ENCODE measurements at places on chromosomes 12 and 14.

DNA sequence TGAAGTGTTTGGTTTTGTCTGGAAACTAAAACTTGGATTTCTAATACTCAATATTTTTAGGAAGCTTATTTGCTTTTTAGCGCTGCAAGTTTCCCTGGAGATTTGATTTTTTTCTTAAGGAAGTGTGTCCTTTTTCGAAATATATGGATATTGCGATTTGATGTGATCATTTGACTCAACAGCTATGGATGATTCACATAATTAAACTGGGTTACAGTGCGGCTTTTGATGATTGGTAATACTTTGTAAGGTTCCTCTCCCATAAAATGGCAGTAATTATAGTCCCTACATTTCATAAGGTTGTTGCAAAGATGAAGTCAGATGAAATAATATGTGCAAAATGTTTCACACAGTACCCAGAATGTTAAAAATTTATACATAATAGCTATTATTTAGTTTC, 13.1 kb downstream of the LDHB start:
- no peak for DNase-seq

DNA sequence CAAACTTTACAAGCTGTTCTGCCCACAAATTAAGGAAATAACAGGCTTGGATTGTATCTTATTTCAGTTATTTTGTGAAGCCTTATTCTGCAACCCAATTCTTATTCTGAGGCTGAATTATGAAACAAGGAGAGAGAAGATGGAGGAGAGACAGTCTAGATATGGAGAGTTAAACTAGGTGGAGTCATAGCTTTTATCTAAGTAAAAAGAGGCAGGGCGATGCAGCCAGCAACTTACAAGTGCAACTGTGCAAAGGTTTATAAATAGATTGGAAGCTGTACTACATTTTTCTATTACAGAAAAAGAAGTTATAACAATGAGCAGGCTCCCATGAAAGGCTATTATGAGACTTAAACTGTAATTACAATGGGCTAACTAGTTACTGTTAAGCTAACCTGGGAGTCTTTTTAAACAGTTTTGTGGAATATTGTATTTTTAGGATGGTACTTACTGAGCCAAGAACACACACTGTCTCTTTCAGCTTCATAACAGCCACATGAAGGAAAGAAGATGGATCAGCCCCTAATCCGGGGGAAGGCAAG, 22.4 kb downstream of the NID2 start:
- DNase-seq, result no peak

DNA sequence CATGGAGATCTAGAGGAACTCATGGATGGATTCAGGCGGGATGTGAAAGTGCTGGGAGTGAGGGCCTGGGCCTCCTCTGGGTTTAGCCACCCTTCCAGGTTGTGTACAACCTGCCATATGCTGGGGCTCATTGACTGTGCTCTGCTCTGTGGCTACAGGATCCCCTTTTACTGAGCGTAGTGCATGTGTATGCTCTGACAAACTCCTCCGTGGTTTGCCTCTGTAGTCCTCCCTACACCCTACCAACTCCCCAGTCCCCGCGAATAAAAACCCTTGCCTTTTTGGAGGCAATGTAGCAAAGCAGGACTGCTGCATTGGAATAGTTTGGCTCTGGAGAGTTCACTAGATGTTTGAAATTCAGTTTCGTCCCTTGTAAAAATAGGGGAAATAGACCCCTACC, 17.4 kb downstream of the JDP2 start:
- no peak for DNase-seq

DNA sequence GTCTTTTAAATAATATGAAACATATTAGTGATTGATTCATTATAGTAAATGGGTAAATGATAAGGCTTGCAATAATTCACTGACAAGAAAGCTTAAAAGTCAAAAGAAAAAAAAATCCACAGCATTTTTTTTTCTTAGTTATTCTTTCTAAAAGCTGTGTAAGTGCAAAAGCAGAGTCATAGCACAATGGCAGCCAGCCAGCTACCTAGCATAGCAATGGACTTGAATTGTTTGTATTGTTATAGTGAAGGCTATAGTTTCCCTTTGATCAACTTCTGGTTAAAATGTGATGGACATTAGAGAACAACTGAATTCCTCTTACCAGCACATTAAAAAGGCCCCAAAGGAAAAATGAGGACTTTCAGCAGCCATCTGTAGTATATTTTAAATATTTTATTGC, 232.1 kb downstream of the NAV3 start:
- DNase-seq, result no peak

DNA sequence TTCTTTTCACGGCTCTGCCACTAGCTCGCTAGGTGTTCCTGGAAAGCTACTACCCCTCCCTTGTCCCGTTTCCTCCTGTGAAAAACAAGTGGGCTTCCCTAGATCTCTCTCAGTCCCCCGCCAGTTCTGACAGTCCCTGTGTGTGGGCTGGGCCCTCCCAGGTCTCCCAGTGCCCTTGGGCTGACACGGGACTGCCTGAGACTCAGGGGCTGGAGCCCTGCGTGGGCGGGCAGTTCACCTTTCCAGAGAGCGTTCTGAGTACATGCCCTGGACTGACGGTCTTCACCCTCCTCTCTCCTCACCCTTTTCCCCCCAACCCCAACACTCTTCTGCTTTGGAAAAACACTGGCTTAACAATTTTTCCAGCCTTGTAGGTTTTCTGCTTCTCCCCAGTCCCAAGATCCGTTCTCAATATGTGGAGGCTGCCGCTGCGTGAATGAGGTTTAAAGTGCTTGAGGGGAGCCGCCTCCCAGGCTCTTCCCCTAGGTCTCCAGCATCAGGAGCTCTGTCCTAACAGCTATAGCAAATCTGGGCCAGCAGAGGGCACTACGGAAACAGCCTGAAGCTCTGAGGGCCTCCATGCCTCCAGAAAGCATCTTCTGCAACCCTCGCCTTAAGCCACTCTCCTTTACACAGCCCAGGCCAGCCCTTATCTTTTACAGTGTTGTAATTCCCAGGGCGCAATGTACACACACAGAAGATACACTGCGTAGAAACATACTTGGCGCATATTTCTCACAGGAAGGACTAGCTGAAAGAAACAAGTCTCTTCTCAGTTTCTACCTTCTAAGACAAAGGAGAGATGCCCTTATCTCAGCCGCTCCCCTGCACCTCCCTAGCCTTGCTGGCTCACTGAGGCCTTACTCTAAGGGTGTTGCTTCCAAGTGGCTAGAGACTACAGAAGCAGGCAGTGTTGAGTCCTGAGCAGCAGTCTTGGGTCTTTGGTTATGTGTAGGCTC, 10.4 kb upstream of the DCD start:
- DNase-seq, result no peak

GRCh38 chr12:105204916-105205315, 31.1 kb downstream of the APPL2 start:
- no peak for DNase-seq

GRCh38 chr12:58647495-58647894, 272.8 kb downstream of the LRIG3 start:
- no peak for DNase-seq

- DNase-seq, result no peak
Observed at GRCh38 chr12:50326590-50327284, 43.4 kb upstream of the LIMA1 start.

GRCh38 chr14:98138666-98139065, 1133.3 kb downstream of the BCL11B start:
- no peak for DNase-seq

- DNase-seq, result peak; percentile 69
Observed at GRCh38 chr14:21917699-21918436, 244.2 kb upstream of the OR4E1 start.

DNA sequence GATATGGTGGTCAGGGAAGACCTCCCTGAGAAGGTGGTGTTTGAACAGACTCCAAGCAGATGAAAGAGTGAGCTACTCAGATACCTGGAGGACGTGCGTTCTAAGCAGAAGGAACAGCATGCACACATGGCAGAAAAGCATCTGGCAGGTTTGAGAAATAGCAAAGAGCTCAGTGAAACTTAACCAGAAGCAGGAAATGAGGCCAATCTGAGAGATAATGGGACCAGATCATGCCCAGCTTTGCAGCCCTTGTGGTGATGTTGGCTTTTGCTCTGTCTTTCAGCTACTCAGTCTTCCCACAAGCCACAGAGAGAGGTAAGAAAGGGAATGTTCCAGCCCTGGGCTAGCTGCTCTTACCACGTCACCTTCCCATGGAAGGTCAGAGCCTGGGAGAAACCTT, 176.3 kb upstream of the GSC start:
- no peak for DNase-seq

DNA sequence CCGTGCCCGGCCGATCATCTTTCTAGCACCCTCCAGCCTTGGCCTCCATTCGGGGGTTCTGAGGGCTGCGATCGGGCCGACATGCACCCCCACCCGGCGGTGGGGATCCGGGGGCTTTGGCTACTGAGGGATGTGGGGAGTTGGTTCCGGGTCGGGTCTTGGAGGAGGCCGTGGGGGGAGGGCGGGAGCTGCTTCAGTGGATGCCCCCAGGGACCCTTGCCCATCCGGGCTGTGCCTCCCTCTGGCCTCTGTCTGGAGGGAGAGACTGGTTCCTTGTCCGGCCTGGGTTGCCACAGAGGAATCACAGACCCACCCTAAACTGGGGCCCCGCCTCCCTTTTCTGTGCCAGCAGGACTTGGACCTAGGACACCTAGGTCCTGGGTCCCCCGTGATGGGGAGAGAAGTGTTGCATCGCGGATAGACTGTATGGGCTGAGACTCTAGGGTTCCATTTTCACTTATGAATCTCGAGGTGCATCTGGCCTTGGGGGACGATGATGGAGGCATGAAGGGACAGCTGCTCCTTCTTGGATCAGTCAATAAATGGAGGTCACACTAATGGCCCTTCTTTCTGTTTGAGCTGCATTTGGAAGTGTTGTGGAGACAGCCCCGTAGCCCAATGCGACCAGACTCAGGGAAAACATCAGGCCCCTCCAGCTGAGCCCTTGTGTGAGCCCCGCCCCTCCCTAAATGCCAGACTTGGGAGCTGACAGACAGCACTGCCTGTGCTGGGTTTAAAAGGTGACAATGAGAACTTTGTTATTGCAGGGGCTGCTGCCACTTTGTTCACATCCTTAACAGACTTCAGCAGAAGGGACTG, 577 bp downstream of the DTX3 start:
- DNase-seq, result no peak

GRCh38 chr14:24195186-24196070, at the start of gene TM9SF1:
TSS of gene TM9SF1 (minus strand) at chr14:24195441. CDS start at chr14:24195019, 422 bp downstream.
- DNase-seq, result peak; percentile 81

DNA sequence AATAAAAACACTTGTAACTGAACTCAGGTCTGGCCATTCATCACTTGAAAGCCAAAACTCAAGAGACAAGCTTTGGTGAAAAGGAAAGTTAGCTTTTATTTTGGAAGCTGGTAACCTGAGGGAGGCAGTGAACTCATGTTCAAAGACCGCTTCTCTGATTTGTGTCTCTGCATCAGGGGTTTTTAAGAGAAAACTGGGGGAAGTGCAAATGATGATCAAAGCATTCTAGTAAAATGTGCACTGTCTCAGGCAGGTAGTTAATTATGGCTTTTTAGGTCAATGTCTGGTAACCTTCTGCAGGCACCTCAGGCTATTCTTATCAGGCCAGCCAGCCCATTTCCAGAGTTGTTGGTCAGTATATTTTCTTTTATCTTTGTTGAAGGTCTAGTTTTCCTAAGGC, 162.2 kb downstream of the SYT10 start:
- DNase-seq, result no peak

DNA sequence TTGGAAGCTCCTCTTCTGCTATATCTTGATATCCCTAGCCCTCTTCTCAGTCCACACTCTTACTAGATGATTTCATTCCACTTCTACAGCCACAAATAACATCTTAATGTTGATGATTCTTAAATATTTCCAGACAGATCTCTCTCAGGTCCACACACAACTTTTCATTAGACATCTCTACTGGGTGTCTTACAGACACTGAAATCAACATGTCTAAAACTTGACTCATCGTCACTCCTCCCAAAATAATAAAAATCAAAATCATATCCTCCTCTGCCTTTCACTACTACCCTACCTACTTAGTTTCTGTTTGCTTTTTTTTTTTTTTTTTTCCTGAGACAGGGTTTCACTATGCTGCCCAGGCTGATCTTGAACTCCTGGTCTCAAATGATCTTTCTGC, 11.9 kb downstream of the PRDM4 start:
- DNase-seq, result no peak

GRCh38 chr12:66688846-66689439, 10.1 kb upstream of the GRIP1 start:
- no peak for DNase-seq

DNA sequence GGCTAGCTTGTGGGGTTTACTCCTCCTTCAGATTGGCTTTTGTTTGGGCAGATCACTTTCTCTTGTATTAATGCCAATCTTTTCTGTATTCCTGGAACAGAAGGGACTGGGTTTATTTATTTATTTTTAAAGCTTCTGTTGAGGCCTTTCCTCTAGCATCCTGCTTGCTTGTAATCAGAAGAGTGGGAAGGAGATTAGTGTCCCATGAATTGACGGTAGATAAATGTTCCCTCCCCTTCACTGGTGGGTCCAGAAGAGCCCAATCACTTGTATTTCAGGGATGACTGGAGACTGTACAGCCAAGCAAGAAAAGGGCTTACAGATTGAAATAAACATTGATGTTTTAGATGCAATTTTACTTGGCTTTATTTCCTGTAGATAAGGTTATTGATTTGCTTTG, 71.0 kb downstream of the LIN52 start:
- no peak for DNase-seq

DNA sequence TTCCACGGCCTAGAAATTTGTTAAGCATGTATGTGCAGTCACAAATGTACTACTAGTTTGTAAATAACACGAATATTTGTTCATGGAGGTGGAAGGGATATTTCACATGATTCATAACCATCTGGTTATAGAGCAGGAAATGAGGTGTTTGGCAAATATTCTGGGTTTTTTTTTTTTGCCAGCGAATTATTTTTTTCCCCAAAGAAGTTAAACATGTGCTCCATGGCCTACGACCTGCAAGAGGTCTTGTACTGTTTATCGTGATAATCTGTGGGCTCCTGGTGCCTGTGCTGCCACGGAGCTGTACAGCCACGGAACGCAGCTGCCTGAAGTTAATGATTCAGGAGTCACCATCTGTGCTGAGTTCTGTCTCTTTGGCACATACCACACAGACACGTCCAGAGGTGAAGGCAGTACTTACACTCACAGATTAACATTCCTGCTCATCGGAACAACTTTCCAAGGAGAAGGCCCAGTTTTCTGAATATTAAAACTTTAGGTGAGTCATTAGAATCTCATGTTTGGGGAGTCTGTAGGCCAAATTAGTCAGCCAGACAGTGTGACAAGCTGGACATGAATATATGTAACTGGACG, 156.3 kb downstream of the TMX1 start:
- DNase-seq, result no peak

DNA sequence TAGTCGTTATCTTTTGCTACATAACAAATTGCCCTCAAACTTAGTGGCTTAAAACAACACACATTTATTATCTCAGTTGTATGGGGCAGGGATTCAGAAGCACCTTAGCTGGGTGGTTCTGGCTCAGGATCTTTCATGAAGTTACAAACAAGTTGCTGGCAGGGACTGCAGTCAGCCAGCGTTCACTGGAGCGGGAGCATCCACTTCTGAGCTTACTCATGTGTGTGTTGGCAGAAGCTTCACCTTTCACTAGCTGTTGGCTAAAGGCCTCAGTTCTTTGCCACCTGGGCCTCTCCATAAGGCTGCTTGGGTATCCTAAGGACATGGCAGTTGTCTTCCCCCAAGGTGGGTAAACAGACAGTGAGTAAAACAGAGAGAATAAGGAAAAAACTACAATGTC, 365.7 kb downstream of the RPS29 start:
- DNase-seq, result no peak
